ENCODE measurements at places on chromosomes 7 and 10.
A peak's percentile ranks its signal among the peaks of the same experiment; 100 is the strongest.

DNA sequence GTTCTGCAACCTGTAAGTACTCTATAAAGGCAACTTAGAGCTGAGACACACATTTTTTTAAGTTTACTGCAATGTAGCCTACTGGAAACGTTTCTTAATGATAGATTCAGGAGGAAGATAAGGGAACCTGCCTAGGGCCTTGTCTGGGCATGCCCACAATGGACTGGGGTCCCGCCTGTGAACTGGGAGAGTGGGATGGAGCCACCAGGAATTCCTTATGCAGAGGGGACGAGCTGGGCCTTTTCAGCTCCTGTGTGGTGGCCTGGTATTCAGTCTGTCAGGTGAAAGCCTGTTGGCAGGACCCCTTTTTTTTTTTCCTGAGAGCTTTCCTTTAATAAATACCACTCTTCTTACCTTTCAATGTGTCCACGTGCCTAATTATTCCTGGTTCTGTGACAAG lies 384.4 kb upstream of the ZWINT start:
- H3K4me1 ChIP-seq: no peaks in the 10 kb centered on the region
- no peak overlapping the region for H3K27ac ChIP-seq
- no peak overlapping the region for H3K4me3 ChIP-seq
- no peaks in the 10 kb centered on the region for H3K27me3 ChIP-seq

DNA sequence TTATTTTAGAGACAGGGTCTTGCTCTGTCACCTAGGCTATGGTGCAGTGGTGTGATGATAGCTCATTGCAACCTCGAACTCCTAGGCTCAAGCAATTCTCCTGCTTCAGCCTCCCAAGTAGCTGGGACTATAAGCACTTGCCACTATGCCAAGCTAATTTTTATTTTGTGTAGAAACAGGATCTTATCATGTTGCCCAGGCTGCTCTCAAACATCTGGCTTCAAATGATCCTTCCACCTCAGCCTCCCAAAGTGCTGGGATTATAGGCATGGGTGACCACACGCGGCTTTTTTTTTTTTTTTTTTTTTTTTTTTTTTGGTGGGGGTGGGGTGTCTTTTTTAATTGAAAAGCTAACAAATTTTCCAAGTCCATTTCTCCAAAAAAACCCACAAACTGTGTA lies 18.4 kb downstream of the HPS6 start:
- DNase-seq: no peak
- H3K27me3 ChIP-seq: no peaks in the 10 kb centered on the region
- no peaks in the 10 kb centered on the region for H3K4me1 ChIP-seq
- no peak overlapping the region for H3K4me3 ChIP-seq
- H3K27ac ChIP-seq: no peak overlapping the region
- H3K36me3 ChIP-seq: no peaks in the 10 kb centered on the region

DNA sequence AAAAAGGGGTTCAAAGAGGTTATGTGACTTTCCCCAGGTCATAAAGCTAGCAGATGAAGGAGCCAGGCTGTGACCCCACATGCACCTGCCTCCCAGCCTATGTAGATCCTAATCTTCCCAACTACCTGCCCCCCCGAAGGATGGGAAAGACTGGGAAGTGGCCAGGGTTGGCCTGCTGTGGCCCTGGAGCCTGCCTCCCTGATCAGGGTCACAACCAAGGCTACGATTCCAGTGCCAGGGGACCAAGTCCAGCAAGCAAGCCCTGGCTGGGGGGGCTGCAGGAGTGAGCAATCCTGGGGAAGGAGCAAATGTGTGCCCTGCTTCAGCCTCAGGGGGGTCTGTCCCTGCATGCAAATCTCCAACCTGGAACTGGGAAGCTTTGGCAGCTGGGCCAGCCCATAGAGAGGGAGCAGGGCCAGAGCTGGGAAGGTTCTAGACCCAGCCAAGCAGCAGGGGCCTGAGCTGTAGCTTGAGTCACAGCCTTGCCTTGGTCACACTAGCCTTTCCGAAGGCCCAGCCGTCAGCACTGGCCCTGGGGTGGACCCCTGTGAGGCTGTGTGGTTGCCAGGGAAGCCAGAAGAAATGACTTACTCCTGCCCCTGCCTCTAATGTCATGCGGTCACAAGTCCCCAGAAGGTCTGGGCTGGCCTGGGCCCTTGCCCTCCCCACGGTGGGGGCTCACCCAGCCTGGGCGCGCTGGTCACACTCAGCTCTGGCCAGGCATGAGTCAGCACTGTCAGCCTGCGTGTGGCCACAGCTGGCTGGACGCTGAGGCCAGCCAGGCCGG lies 96.4 kb upstream of the ZMIZ1 start:
- peak; percentile 76 for DNase-seq
- no peaks in the 10 kb centered on the region for H3K27me3 ChIP-seq
- no peaks in the 10 kb centered on the region for H3K36me3 ChIP-seq

DNA sequence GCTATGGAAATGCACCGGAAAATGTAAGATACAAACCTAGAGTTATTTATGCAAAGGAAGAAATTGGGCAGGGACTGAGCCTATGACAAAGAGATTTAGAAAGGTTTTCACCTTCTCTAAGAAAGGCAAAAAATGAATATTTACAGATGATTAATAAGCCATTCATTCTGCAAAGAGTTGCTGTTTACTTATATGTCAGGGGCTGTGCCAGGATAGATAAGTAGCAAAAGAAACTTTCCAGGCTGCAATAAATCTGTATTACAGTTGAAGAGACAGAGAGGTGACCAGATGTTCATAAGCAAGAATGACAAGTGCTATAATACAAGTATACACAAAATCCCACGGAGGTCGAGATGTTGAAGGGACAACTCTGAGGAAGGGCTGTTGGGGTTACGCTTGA lies 299.6 kb downstream of the CALN1 start:
- no peak overlapping the region for H3K27ac ChIP-seq
- no peak overlapping the region for H3K4me3 ChIP-seq
- H3K27me3 ChIP-seq: no peaks in the 10 kb centered on the region
- H3K36me3 ChIP-seq: no peaks in the 10 kb centered on the region

DNA sequence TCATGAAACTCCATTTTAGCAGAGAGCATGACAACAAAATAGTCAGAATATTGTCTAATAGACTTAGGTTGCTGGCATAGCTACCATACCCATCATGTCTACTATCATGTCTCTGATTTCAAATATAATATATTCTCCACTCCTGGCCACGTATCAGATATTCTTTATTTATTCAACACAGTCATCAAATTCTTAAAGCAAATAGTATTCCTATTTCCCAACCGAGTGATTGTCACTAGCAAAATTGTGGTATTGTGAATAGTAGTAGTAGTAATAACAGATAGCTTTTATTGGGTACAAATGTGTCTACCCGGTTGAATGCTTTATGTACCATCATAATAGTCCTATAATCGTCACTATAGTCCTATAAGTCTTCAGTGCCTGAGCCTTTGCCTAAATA lies 918.6 kb downstream of the KCNMA1 start:
- peak overlapping the region; percentile 57 for H3K27ac ChIP-seq
- no peaks in the 10 kb centered on the region for H3K36me3 ChIP-seq
- no peak overlapping the region for H3K4me3 ChIP-seq
- H3K27me3 ChIP-seq: no peaks in the 10 kb centered on the region
- DNase-seq: no peak
- H3K4me1 ChIP-seq: peaks cover 18% of the 10 kb centered on the region

DNA sequence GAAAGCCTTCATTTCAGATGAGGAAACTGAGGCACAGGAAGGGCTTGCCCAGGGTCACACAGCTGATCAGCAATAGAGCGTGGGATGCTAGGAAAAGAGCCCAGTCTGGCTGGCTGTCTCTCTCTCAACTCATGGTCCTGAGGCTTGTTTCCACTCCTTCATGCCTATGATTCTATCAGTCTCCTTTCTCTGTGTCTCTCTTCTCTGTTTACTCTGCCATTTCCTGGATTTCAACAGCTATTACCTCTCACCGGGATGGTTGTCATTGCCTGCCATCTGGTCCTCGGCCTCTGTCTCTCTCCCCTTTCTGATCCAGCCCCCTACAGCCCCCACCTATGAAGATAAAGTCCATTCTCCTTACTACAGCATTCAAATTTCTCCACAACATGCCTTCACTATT lies 93.3 kb upstream of the AGBL3 start:
- H3K36me3 ChIP-seq: peaks cover 3% of the 10 kb centered on the region
- peaks cover 58% of the 10 kb centered on the region for H3K4me1 ChIP-seq
- H3K27ac ChIP-seq: peak overlapping the region; percentile 70
- H3K4me3 ChIP-seq: peak overlapping the region; percentile 62
- H3K27me3 ChIP-seq: no peaks in the 10 kb centered on the region
- DNase-seq: no peak

GRCh38 chr10:99920901-99921300 lies 88.8 kb downstream of the DNMBP start:
- DNase-seq: no peak
- H3K27me3 ChIP-seq: no peaks in the 10 kb centered on the region
- H3K27ac ChIP-seq: no peak overlapping the region
- H3K4me1 ChIP-seq: no peaks in the 10 kb centered on the region
- no peaks in the 10 kb centered on the region for H3K36me3 ChIP-seq

DNA sequence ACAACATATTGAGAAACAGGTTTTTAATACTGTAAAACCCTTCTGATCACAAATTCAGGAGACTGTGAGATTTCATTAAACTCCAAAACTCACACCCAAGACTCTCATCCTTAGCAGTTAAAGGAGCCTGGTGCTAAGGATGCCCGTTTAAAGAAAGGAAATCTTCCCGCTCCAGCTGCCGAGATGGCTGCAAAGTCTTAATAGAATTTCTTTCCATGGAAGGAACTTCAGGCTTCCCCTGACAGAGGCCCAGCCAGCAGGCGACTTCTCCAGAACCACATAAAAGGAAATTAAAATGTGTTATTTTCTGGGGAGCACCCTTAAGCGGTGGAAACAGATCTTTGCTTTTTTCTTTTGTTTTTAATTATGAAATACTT lies 104.7 kb upstream of the CHST15 start:
- peaks cover 5% of the 10 kb centered on the region for H3K4me1 ChIP-seq
- no peak overlapping the region for H3K4me3 ChIP-seq
- H3K36me3 ChIP-seq: no peaks in the 10 kb centered on the region
- H3K27ac ChIP-seq: peak overlapping the region; percentile 74

DNA sequence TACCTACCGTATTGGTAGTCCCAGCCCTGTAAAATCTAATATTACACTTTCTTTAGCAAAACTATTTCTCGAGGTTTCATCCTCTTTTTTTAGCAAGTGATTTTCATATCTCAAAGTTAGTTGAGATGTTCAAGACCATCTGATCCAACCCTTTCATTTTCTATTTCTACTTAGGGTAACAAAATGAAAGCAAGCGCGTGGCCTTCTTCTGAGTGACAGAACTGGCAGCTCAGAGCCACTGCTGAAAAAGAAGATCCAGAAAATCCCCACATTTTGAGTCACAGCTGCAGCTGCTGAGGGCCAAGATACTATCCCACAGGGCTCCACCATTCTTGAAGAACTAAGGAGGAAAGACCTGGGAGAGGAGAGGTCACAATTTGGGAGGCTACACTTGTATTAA lies 24.8 kb upstream of the ZNF800 start:
- no peak overlapping the region for H3K27ac ChIP-seq
- no peaks in the 10 kb centered on the region for H3K36me3 ChIP-seq
- no peak for DNase-seq
- H3K27me3 ChIP-seq: no peaks in the 10 kb centered on the region
- H3K4me3 ChIP-seq: no peak overlapping the region

DNA sequence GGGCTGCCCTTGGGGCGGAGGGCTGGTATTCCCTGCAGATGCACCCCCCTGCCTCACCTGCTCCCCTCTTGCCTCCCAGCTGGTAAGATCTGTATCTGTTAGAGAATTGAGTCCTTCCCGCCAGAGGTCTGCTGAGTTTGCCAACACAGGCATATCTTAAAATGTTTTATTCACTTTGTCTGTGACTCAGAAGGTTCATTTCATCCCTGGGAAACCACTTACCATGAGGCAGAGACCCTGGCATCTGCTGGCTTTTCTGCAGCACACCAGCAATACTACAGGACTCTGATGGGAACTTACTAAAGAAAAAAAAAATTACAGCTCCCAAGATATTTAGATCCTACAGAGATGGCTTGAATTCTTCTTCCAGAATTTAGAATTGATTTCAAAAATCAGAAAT lies 131.3 kb downstream of the PLPP4 start:
- no peaks in the 10 kb centered on the region for H3K27me3 ChIP-seq
- H3K36me3 ChIP-seq: no peaks in the 10 kb centered on the region
- no peak overlapping the region for H3K27ac ChIP-seq
- DNase-seq: no peak

DNA sequence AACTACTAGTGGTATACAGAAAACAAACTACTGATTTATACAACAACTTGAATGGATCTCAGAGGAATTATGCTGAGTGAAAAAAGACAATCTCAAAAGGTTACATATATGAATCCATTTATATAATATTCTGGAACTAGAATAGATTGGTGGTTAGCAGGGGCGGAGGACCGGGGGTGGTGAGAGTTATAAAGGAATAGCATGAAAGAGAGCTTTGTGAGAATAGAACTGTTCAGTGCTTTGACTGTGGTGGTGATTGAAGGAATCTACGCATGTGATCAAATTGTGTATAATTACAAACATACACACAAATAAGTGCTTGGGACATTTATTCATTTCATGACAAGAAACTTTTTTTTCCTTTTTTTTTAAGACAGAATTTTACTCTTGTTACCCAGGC lies 19.6 kb downstream of the RAB19 start:
- DNase-seq: no peak
- no peak overlapping the region for H3K27ac ChIP-seq
- no peaks in the 10 kb centered on the region for H3K36me3 ChIP-seq
- no peaks in the 10 kb centered on the region for H3K4me1 ChIP-seq
- H3K4me3 ChIP-seq: no peak overlapping the region

- H3K36me3 ChIP-seq: no peaks in the 10 kb centered on the region
- DNase-seq: no peak
- H3K4me1 ChIP-seq: no peaks in the 10 kb centered on the region
- no peaks in the 10 kb centered on the region for H3K27me3 ChIP-seq
- no peak overlapping the region for H3K4me3 ChIP-seq
Observed at GRCh38 chr10:33102071-33102470, 144.0 kb upstream of the ITGB1 start.

DNA sequence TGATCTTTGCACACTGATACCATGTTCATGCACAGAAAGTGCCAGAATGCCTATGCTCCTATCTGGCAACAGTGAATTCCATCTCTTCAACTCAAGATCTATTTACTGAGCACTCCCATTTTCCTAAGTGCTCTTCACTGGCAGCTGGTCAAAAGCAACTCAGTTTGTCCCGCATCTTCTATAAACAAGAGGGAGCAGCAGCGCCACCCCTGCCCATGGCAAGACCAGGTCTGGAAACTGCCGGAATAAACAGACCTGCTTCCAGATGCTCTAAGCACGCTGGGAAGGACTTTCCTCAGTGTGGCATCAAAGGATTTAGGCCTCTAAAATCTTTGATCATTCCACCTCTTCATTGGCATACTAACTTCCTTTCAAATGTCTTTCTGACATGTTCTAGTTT lies 104.4 kb upstream of the MACROH2A2 start:
- DNase-seq: no peak
- H3K36me3 ChIP-seq: no peaks in the 10 kb centered on the region
- no peak overlapping the region for H3K4me3 ChIP-seq
- no peak overlapping the region for H3K27ac ChIP-seq
- H3K27me3 ChIP-seq: no peaks in the 10 kb centered on the region

- H3K36me3 ChIP-seq: no peaks in the 10 kb centered on the region
- H3K4me3 ChIP-seq: no peak overlapping the region
- no peaks in the 10 kb centered on the region for H3K4me1 ChIP-seq
- no peak for DNase-seq
- H3K27me3 ChIP-seq: no peaks in the 10 kb centered on the region
Observed at GRCh38 chr7:138746073-138746472, 44.9 kb upstream of the SVOPL start.

GRCh38 chr10:101007099-101007711 lies 7.6 kb downstream of the LZTS2 start:
- peak overlapping the region; percentile 63 for H3K27ac ChIP-seq
- DNase-seq: no peak
- H3K4me3 ChIP-seq: no peak overlapping the region
- H3K27me3 ChIP-seq: no peaks in the 10 kb centered on the region
- H3K4me1 ChIP-seq: peaks cover 4% of the 10 kb centered on the region

- H3K4me1 ChIP-seq: peaks cover 93% of the 10 kb centered on the region
- no peaks in the 10 kb centered on the region for H3K27me3 ChIP-seq
- peak overlapping the region; percentile 96 for H3K27ac ChIP-seq
- H3K36me3 ChIP-seq: no peaks in the 10 kb centered on the region
Observed at GRCh38 chr7:73994761-73995160, 33.2 kb upstream of the ELN start.
